MCF 10A (cell line): ENCODE measurements at places on chromosomes 4 and X. TPM values are rescaled to one million over a fixed set of nuclear protein-coding genes. Genes with fewer than 3 reads are reported as not detected.

- DNase-seq, result no peak
Observed at GRCh38 chr4:151238477-151238876, 38.5 kb upstream of the PRSS48 start.

DNA sequence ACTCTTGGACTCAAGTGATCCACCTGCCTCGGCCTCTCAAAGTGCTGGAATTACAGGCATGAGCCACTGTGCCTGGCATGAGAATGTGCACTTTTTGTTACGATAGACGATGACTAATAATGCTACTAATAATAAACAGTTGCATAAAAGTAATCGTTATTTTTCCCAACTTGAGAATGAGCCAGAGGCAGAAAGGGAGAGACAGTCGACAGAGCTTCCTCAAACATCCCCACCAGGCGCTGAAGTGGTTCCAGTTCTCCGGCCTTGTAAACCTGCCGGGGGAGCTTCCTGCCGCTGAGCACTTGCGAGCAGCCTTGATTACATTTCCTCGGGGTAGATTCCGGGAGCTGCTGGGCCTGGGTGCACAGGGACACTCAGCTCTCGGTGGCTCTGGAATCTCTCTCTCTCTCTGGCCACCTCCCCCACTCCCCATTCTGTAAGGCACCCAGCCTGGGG, 8.9 kb upstream of the HTRA3 start:
- DNase-seq, result peak; percentile 73

GRCh38 chr4:17817027-17817426, 6.2 kb downstream of the NCAPG start:
- DNase-seq, result peak; percentile 56

DNA sequence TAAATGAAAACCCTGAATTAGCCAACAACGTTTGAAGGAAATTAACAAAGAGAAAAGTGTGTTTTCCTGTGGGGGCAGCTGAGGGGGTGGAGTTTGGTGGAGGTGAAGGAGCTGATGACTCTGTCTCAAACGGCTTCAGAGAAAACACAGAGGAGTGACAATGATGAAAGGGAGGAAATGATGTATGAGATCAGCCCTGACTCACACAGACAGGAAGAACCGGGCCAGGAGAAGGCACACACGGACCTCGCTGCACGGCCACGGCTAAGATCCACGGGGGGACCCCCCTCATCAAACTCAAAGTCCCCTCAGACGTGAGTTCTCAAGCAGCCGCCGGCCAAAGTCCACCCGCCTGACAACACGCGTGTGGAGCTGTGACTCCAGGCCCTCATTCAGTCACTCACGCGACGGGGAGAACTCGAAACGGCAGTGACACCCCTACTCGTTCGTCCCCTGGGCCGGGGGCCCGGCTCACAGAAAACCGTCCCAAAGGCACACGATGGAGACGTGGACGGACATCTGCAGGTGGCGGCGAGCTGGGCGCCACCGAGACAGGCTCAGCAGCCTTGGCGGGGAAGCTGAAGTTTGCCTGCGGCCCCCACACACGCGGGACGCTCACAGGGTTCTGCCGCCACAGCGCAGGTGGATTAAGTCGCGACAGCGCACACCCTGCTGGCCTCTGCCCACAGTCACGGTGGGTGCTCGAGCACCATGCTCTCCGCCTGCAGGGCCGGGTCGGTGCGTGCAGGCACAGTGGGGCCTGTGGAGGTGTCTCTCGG, 28.8 kb downstream of the PPP2R3B start:
- peak; percentile 13 for DNase-seq

- no peak for DNase-seq
Observed at GRCh38 chrX:11540532-11541377, 125.0 kb downstream of the ARHGAP6 start.

DNA sequence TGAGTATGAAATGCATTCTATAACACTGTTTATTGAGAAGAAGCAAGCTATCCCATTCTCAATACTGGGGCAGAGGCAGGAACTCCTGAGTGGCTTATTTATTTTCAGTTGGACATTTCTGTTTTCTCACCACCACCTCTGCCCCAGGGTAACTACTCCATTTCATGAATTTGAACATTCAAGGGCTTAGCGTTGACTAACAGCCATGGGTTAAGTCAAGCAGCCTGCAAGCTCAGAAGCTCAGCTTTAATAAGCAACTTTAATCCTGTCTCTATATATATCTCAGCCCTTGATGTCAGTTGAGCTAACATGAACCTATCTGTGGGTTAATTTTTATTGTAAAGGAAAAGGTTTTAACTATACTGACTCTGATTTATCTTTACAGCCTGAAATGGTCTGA, 93.8 kb downstream of the MBNL3 start:
- DNase-seq, result no peak

The TAF7L gene
- total RNA-seq, result 0.21 TPM in 1 of 2 replicates, not detected in the other

The FHL1 gene
- 16.6 and 19.4 TPM in 2 replicates for total RNA-seq

The BEX5 gene
- total RNA-seq, result not detected in 2 replicates

The MAGEA11 gene
- not detected in 2 replicates for total RNA-seq

The PF4V1 gene
- not detected in 2 replicates for total RNA-seq

The GABRB1 gene
- not detected in 2 replicates for total RNA-seq
